ENCODE measurements at places on chromosomes 12 and 14.

GRCh38 chr12:101901777-101902176 lies 24.4 kb downstream of the DRAM1 start:
- no peak for DNase-seq

DNA sequence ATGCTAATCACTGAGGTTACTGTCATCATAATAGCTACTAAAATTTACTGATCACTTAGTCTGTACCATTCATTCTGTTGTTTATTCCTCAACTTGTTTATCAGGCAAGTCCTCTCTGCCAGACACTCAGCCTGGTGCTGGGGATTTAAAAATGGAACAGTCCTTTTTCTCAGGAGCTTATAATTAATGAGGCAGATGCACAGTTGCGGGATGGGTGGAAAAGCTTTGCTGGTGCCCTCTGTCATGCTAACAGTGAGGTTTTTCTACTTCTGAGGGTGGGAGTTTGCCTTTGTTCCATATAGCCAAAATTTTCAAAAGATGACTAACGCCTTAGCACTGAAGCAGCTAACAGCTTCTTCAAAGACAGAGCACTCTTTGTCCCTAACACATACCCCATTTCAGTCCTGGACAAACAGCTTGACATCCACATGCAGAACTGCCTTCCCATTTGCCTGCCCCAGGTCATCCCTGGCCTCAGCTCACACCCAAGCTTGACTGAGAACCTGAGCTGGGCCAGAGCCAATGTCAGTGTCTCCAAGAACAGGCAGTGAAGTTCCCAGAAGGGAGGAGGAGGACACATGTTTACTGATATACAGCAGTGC lies 30.8 kb upstream of the HSPB8 start:
- no peak for DNase-seq

GRCh38 chr12:123106640-123107359 lies 44.1 kb downstream of the PITPNM2 start:
- no peak for DNase-seq

DNA sequence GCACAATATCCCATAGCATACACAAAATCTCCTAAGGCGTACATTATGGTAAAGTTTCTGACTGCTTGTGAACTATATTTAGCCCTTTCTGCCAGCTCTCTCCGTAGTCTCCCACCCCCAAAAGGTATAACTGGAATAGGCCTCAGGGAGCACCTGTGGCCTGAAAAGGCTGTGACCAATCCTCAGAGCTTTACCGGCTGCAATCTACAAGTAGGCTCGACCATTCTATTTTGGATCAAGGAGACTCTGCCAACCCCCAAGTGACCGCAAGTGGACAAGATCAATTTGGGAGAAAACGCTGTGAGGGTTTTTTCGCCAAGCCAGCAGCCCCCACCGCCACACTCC lies 1.2 kb downstream of the PPTC7 start:
- DNase-seq, result no peak

DNA sequence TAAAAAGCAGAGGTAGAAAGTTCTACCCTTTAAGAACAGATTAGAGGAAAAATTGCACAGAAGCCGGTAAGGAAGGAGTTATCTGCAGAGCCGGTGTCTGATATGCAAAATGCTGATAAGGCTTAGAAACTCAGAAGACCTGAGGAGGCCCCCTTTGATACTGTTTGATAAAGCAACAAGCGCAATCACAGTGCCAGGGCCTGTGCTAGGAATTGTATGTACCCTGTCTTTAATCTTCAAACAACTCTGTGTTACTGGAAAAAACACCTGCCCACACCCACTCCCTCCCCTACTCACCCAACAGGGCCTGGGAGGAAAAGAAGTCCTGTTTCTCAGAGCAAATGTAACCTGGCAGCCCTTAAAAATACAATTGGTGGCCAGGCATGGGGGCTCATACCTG lies 112.7 kb upstream of the FUT8 start:
- no peak for DNase-seq

- DNase-seq, result no peak
These were observed 326.6 kb downstream of the BTG1 start for GRCh38 chr12:91819132-91819447.

DNA sequence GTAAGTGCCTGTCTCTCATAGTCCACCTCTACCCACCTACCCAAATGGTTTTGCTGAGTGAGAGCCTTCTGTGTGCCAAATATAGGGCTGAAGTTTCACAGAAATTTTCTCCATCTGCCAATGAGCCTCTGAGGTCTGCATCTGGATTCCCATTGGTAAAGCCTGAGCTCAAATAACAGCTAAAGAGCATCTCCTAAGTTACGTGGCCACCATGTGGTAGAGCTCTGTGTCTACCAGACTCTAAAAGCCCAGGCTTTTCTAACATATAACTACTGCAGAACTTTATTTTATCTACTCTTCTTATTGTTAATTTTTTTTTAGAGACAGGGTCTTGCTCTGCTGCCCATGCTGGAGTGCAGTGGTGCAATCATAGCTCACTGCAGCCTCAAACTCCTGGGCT lies 16.0 kb downstream of the AMDHD1 start:
- DNase-seq, result no peak

DNA sequence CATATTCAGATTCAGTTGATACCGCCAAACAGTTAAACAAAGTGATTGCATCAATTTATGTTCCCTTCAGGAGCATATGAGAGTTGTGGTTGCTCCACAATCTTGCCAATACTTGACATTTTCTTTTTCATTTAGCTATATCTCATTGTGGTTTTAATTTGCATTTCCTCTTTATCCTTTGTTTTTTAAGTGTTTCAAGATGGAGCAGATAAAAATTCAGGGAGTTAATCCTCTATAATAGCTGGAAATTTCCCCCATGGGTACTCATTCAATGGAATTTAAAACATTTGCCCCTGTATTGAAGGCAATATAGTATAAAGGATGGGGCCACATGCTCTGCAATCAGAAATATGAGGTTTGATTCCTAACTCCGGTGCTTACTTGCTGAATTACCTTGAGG lies 1.1 kb upstream of the EXD2 start:
- no peak for DNase-seq

GRCh38 chr12:48015954-48016353 lies 11.7 kb upstream of the COL2A1 start:
- no peak for DNase-seq

Data from ascending aorta (tissue), 2 donors.